ENCODE measurements at places on chromosomes 2 and 18.

- no peak for DNase-seq
These were observed 172.8 kb downstream of the ACOXL start for GRCh38 chr2:110905217-110905616.

DNA sequence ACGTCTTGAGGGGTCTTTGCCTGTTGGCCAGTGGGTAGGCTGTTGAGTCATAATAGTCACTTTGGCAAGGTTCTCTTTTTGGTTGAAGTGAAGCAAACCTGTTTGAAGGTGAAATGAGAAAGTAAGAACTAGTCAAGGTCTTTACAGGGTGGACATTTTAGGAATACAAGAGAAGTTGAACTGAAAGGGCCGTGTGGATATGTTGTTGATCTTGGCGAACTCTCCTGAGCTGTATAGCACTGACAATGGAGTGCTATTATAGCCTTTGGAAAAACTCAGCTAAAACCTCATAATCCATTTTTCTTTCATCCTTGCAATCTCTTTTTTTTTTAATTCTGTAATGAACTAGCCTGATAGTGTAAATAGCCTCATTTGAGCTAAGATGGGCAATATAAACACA is 248.1 kb downstream of the MEIS1 start:
- DNase-seq, result no peak

DNA sequence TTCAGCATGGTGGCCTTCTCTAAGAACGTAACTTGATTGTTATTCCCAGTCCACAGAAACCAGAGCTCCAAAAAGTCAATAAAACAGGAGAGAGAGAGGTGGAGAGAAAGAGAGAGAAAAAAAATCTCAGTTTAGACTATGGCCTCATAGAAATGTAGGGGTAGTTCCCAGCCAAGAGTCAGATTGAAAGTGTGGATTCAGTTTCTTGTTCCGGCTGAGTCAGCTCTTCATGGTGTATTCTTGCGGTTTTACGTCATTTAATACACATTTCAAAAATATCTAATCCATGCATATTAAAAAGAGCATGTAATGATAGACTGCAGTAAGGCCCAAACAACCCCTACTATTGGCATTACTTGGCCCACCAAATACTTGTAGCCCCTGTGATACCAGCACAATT is 303.9 kb downstream of the ETAA1 start:
- DNase-seq, result no peak

DNA sequence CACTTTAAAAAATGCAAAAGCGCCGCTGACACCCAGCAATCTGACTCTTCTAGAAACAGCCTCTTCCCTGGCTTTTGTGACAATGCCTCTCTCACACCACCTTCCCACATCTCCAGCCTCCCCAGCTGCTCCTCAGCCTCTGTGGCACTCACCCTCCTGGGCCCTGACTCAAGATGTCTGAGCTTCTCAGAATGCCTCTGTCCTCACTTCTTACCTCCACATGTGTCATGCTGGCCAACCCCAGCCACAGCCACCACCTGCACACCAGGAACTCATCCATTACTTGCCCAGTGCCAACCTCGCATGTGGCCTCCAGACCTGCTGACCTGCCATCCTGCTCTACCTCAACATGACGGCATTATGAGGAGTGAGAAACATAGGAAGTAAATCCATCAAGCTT is 249.8 kb upstream of the RAB6C start:
- no peak for DNase-seq

- no peak for DNase-seq
These were observed 191.5 kb upstream of the ATP5MC3 start for GRCh38 chr2:175372704-175373701.

- DNase-seq, result no peak
These were observed 513.2 kb downstream of the RNF144A start for GRCh38 chr2:7430421-7430868.

- no peak for DNase-seq
These were observed 79.2 kb downstream of the KIAA2012 start for GRCh38 chr2:202152104-202152715.

GRCh38 chr2:207083361-207084110 is 82.2 kb downstream of the KLF7 start:
- no peak for DNase-seq

DNA sequence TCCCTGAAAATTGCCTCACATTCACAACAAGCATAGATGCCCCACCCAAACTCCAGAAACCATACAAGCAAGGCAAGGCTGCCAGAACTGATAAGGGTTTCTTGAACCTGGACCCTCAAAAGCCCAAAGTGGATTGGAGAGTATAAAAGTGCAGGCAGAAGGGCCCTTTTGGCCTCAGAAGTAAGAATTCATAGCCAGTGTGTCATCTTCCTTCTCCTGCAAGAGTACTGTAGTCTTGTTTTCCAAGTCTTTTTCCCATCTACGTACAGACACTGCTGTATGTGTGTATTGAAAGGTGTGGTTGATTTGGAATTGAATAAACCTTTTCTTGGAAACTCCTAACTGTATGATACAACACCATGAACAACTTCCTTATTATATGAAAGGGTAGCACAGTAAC is 46.8 kb downstream of the ZC3H15 start:
- no peak for DNase-seq

- no peak for DNase-seq
These were observed 18.0 kb upstream of the TTN start for GRCh38 chr2:178825183-178825582.

DNA sequence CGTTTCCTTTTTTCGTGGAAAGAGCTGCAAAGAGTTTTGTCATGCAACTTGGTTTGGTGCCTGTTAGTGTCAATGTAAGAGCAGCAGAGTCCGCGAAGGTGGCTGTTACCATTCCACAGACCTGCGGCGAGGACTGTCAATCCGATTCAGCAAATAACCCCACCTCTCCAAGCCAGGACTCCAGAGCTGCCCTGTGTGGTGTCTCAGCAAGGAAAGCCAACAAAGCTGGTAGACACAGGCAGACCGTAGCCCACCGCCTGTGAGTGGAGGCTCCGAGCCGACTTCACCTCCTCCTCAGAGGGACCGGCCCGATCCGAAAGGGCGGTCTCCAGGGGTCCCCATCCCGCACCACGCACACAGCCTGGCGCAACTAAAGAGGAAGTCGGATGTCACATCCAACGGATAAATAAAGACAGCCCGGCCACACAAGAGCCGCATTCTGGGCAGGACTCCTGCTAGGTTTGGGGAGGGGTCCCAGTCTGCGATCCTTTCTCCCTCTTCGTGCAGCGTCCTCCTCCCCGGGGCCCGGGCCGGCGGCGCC is 819 bp downstream of the ANKRD44 start:
- peak; percentile 23 for DNase-seq

DNA sequence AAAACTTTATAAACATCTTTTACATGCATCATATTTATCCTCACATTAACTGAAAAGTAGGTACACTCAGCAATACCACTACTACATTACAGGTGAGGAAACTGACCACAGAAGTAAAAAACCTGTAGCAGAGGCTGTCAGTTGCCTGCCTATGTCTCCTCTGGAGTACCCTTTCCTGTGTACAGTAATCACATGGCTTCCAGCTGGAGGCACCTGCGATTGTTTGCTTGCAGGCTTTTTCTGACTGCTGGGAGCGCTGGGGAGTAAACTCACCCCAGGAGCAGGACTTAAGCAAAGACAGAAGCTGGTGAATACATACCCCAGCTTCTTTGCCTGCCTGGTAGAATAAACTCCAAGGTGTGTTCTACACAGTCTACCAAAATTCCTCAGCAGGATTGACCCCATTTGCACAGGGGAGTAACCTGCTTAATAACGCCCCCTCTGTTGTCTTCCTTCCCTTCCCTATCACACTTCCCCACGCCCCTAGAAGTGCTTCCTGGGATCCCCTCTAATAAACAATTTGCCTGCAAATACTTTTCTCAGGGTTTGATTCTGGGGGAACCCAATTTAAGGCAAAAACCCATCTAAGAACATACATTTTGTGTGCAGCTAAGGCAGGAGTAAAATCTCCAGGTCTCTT is 138.9 kb downstream of the PTH2R start:
- DNase-seq, result peak; percentile 15

- no peak for DNase-seq
These were observed 504.9 kb downstream of the CCDC85A start for GRCh38 chr2:56688661-56689060.

DNA sequence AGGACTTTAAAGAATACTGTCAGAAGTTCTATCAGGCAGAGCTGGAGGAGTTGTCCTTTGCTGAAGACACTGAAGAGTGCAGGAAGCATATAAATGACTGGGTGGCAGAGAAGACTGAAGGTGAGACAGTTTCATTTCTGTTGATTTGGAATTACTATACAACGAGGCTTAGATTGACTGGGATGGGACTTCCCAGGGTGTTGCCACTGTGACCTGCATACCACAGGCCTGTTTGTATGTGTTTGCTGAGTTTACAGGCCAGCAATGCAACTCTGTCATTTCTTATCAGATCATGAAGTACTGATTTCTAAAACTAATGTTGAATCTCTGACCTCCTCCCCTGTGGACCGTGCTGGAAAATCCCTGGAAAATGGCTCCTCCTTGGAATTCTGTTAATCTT is 11.8 kb downstream of the SERPINB8 start:
- DNase-seq, result no peak

GRCh38 chr2:46313063-46313462 is 15.9 kb downstream of the EPAS1 start:
- DNase-seq, result no peak

GRCh38 chr18:64032312-64032711 is 62.4 kb downstream of the SERPINB8 start:
- no peak for DNase-seq

DNA sequence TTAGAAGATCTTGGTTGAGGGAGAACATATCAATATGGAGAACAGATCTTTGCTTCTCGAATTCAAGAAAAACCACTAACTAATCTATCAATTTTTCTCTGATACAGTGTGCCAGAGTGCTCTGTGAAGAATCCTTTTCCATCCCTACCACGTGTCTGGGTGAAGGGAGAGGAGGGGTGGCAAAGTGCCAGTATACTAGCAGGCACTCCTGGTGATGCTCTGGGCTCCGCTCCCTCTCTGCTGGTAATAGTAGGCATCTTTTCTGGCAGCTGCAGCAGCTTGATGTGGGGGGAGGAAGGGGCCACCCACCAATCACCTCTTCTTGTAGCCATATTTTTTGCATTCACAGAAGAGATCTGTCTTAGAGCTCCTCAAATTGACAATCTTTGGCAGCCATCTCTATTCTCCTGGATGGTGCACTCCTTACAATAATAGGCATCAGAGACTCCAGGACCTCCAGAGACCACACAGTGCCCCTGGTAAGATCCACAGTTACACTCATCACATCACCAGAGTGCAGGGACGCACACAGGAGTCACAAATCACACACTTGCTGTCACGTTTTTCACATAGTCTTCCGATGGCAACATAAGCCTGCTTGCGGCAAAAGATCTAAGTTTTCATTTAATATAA is 15.7 kb downstream of the STK39 start:
- no peak for DNase-seq

GRCh38 chr2:127121776-127122176 is 14.8 kb upstream of the BIN1 start:
- no peak for DNase-seq

DNA sequence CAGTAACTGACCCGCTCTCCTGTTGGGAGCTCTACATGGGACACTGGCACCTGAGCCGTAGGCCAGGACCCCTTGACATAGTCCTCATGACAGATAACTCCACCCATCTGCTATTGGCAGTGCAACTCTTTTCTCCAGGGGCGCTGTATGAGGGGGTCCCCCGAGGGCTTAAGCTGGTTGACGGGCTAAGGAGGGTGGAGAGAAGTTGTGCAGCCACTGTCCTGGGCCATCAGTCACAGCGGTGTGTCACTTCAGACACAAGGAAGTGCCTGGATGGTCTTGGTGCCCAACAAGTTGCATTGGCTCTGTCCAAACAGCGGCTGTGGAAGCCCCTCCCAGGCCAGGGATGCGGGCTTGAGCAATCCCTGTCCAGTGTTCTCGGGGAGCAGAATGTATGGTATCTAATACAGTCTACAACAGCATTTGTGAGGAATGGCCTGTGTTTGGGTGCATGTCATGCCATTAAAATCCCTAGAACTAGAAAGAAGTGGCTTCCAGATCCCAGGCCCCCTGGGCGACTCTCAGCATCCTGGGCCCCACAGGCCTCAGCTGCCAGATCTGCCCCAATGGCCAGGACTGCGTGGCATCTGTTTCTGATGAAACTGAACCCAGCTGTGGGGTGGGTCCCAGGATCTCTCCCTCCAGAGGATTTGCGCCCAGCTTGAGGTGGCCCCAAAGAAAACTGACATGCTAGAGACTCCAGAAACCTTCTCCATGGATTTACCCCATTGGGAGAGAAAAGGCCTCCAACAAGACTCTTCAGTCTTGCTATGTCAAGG is 23.3 kb downstream of the TTC32 start:
- DNase-seq, result no peak

DNA sequence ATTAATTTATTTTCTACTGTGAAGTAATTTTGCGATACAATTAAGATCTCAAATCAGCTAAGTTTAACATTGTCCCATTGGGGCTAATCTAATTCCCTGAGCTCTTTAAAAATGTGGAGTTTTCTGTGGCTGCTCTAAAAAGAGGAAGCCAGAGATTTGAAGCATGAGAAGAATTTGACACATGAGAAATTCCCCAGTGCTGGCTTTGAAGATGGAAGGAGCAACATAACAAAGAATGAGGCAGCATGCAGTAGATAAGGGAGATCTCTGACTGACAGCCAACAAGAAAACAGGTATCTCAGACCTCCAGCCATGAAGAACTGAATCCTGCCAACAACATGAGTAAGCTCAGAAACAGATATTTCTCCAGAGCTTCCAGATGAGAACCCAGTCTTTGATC is 308.4 kb downstream of the ZNF804A start:
- DNase-seq, result no peak

- no peak for DNase-seq
These were observed 32.6 kb upstream of the LRRC30 start for GRCh38 chr18:7198326-7198725.

GRCh38 chr2:237254369-237254861 is 159.5 kb downstream of the COL6A3 start:
- no peak for DNase-seq

- DNase-seq, result no peak
These were observed 21.4 kb downstream of the IGFBP2 start for GRCh38 chr2:216654528-216655052.

DNA sequence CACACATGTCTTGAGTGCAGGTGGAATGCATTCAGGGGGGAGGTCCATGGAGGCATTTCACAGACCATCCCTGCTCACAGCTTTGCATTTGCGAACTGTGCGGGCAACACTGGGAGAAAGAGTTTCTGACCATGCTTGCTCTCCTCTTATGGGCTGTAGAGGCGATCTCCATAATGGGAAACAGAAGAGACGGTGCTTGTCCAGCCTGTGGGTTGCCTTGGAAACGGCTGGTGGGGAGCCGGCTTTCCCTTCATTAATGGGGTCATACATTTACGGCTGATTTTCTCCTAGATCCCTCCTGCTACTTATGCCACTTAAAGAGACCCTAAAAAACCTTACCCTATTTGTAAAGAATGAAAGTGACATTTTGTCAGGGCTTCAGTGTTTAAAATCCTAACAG is 147.4 kb downstream of the SOX11 start:
- DNase-seq, result no peak

DNA sequence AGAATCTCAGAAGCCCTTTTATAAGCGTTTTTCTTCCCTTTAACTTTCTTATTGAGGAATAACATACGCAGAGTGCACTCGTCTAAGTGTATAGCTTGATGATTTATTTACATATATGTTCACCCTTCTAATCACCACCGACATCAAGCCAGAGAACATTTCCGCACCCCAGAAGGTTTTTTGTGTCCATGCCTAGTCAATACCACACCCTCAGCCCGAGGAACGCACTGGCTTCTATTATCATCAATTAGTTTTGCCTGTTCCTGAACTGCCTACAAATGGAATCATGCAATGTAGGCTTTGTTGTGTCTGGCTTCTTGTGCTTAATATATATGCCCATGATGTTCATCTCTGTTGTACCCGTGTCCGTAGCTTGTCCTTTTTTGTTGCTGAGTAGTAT is 27.7 kb downstream of the SDC1 start:
- DNase-seq, result no peak
